ENCODE measurements at places on chromosomes 3 and 15.

DNA sequence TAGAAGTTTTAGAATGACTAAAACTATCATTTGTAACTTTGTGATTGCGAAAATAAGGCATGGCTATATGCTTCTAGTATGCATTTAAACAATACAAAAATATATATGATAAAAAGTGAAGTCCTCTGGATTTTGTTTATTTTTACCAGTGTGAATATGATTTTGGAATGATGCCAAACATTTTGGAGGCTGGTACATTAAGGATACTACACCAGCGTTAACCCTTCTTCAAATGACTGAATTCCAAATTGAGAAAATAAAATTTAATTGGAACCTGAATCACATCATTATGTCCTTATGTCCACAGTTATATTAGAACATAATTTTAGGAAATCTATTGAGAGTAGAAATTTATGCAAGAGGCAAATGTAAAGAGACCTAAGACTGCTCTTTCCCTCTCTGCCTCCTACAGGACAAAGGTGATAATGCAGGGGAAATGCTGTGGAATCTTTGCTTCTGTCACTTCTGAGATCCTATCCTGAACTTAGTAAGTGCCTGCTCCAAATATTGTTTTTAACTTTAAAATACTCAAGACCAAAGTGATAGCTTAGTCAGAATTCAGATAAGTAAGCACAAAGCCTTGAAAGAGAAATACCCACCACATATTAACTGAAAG is 121.1 kb upstream of the NANOGP8 start:
- DNase-seq = peak; percentile 9

GRCh38 chr15:89912145-89912673 is 543 bp downstream of the ARPIN start:
- DNase-seq = no peak

GRCh38 chr3:16848007-16848406 is 36.7 kb upstream of the PLCL2 start:
- no peak for DNase-seq

- no peak for DNase-seq
Observed at GRCh38 chr3:156637480-156638022, 36.8 kb upstream of the TIPARP start.

GRCh38 chr3:18489939-18490338 is 64.8 kb upstream of the SATB1 start:
- no peak for DNase-seq

DNA sequence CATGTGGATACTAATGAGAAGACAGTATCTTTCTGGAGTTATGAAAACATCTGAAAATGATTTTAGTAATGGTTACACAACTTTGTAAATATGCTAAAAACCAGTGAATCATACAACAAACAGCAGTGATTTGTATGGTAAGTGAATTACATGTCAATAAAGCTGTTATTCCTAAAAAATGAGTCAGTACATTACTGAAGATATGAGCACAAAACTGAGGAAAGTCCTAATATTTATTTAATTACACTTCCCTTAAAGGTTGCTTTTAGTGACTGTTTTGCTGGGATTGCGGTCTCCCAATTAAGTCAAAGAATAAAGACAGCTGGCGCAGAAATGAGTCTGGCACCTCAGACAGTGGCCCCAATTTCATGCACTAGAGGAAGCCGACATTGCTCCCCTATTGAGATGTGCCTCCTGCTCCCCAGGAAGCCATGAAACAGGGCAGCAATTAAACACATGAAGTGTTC is 50.9 kb upstream of the FSIP1 start:
- DNase-seq = no peak

DNA sequence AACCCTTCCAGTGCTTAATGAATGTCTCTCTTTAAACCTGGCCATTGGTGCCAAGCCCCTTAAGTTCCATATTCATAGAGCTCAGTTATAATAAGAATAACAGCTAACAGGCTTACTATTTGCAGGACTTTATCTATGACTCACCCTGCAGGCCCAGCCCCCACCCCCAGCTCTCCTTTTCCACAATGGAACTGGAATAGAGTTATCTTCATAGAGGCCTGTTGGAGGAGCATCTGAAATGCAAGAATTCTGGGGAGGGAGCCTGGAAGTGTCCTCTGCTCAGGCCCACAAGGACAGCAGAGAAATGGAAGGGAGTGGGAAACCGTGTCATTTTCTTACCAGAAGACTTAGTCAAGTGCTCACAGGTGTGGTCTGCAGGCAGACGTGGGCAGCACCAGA is 52.8 kb downstream of the SEMA5B start:
- no peak for DNase-seq

- DNase-seq = no peak
Observed at GRCh38 chr15:82714016-82714415, 4.3 kb upstream of the AP3B2 start.

DNA sequence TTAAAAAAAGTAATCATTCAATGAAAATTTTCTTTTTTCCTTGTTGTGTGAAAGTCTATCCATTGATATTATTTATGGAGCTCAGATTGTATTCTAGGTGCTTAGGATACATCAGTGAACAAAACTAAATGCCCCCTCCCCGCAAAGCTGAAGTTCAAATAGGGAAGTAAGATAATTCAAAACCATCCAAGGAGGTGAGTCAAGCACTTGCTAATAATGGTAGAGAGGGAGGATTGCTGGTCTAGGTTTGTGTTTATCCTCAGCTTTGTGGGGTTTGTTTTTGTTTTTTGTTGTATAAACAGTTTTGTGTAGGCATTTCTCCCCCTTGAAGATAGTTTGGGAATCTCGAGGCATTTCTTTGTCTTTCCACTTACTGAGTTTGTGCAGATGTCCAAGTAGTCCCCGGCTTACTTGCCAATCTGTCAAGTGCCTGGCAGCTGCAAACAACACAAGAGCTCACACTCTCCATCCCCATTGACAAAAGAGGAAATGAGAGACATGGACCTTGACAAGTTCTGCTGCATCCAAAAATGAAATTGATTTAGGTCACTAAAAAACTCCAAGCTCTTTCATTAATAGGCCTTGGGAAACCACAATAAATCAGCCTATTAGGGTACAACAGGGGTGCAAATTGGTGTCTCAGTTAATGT is 575.8 kb upstream of the TBL1XR1 start:
- DNase-seq = no peak

- DNase-seq = no peak
Observed at GRCh38 chr3:46353090-46353489, 821 bp upstream of the CCR2 start.

DNA sequence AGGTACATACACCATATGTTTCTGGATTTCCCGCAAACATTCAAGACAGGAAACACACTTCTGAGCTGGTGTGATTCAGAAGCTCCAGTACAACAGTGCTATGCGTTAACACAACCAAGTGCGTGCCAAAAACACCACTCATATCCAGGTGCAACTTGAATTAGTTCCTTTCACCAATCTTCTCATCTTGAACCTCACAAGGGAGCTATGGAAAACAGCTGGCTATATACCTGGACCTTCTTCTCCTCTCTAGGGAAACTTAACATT is 31.3 kb downstream of the SUSD5 start:
- DNase-seq = no peak

DNA sequence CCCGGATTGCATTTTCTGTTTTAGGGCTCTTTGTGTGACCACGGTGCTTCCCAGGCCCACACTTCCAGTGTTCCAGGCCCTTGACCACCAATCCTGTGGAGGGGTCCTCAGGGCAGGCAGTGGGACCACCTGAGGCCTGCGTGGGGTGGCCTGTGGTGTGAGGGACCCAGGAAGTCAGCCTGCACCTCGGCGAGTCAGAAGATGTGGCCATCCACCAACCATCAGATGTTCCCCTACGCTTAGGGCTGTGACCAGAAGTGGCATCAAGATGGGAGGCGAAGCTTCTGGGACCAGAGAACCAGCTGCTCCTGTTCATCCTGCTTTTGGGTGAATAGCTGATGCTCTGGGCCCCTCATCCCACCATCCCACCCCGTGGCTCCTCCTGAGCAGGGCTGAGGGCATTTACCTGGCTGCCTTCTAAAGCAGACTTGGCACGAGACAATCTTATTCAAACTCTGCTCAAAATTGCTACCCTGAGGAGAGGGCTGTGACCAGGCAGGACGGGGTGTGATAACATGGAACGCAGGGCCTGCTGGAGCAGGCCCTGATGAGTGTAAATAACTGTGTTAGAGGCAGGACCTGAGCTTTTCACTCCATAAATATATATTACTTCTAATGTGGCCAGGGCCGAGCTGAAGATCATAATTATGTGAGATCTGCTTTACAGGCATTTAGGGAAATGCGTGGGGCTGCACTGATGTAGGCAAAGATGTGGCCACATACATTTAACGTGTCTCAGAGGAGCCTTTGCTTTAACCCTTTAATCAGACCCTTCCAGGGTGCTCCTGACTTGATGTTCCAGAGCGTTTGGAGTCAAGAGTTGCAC is 28.8 kb downstream of the SMAD3 start:
- DNase-seq = no peak

GRCh38 chr3:164235289-164236028 is 842.8 kb downstream of the SI start:
- DNase-seq = no peak

- no peak for DNase-seq
Observed at GRCh38 chr15:90623854-90624253, 93.3 kb upstream of the BLM start.

GRCh38 chr3:8851703-8852102 is 82.3 kb upstream of the OXTR start:
- peak; percentile 36 for DNase-seq

DNA sequence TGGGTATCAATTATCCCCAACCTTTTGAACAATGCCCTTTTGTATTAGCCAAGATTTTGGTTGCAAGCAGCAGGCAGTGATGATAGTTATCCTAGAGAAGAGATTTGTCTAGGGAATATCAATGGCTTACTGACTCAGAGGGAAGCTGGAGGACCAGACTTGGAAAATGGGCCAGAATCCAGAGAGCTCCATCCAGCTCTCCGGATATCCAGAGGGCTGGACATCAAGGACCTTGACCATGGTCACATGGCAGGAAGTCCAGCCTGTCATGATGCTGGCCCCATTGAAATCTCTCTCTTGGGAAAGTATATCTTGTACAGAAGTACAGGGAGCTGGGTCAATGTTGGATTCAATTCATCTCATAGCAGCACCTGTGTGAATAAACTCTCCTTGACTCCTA is 148.5 kb upstream of the PDZRN3 start:
- DNase-seq = no peak

GRCh38 chr3:78258798-78259197 is 1218.9 kb downstream of the ROBO2 start:
- DNase-seq = peak; percentile 13

DNA sequence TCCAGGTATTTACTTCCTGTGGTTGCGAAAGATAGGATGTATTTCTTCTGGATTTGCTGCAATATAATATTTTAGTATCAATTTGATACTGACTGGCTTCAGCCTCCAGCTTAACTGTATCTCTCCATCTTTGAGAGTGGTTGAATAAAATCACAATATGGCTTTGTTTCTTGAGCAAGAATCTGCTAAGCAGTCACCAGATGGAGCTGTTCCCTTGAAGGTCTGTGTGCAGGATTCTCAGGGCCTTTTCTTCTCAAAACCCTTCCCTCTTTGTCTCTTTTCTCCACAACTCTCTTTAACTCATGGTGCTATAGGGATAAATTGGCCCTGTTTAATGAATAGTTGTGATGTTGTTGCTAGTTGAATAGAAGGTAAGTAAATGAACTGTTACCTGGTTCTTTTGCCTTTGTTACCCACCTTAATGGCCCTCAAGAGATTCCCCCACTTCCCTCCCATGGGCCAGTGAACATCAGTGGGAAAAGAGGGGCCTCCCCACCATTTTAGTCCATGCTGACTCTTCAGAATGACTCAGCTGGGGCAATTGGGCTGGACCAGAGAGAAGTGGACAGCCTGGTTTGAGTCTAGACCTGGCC is 34.8 kb upstream of the RAB6B start:
- peak; percentile 51 for DNase-seq

DNA sequence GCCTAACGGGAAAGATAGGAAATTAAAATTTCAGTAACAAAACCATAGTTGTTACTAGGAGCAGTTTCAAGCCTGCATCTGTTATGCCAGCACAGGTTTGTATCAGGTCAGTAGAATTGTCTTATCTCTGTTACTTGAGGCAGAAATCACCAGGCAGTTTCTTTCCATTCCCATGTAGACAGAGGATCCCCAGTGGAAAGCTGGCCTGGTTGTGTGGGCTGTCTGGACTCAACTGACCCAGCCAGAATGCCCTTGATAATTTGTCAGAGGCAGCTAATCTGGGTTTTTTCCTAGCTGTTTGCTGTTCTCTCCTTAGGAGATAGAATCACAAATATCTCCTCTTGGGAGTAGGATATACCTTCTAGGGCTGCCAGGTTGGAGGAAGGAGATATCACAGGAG is 1044.7 kb downstream of the IGSF11 start:
- DNase-seq = no peak

- DNase-seq = no peak
Observed at GRCh38 chr15:39627451-39628143, 46.7 kb downstream of the THBS1 start.

DNA sequence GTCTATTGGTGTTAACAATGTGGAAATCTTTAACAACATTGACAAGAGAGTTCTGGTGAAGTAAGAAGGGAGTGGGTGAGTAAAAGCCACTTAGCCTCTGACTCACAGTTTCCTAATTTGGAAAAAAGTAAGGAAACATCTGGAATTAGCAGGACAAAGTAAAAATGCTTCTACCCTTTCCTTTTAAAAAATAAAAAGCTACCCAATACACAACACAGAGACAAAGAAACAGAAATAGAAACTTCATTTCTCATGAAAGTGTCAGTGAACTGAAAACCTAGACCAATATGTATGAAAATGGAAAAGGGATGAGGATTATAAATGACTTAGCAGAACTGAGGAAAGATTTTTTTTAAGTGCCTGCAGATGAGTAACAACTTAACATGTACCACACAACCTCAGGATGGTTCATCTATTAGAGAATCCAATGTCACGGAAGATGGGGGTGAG is 65.4 kb downstream of the SSR3 start:
- no peak for DNase-seq

GRCh38 chr3:73475175-73475574 is 149.6 kb downstream of the PDZRN3 start:
- no peak for DNase-seq

DNA sequence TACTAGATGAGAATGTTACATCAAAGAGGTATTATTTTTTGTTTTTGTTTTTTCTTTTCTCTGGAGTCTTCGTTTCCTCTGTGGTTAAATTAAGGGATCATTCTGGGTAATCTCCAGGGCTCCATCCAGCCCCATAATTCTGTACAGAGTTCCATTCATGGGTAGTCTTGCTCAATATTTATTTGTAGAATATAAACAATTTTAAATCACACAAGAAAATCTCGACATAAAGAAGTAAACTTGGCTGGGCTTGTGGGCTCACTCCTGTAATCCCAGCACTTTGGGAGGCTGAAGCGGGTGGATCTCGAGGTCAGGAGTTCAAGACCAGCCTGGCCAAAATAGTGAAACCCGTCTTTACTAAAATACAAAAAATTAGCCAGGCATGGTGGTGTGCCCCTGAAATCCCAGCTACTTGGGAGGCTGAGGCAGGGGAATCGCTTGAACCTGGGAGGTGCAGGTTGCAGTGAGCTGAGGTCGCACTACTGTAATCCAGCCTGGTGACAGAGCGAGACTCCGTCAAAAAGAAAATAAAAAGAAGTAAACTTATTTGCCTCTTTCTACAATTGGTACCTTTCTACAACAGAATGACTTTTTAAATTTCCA is 166.8 kb upstream of the TGFBR2 start:
- DNase-seq = no peak
